ENCODE measurements at places on chromosomes 12 and 14.

DNA sequence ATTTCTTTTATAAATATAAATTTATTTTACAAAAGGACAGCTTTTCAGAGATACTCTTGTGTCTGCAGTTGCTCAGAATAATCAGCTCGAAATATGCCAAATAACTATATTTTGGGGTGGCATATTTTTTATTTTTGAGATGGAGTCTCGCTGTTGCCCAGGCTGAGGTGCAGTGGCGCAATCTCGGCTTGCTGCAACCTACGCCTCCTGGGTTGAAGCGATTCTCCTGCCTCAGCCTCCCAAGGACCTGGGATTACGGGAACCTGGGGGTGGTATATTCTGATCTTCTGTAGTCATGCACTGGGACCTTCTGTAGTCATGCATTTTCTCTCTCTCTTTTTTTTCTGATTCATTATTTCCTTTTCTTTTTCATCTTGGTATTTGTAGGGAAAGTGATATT lies 135.0 kb upstream of the AMIGO2 start:
- DNase-seq, result no peak

DNA sequence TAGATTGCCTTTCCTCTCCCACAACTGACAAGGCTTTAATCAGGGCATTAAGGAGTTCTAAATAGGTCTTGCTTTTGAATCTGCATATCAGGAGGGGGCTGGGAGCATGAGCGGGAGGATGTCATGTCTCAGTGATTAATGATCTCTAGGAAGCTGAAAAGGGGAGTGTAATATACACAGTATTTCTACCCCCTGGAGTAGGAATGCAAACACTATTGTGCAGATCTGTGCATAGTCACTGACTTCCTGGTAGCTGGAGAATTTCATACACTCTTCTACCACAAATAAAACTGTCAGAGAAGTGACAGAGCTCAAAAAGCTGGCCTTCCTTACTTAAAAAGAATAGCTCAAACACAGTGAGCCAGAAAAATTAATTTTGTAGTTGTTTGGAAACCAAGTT lies 65.8 kb downstream of the RIC8B start:
- DNase-seq, result no peak

DNA sequence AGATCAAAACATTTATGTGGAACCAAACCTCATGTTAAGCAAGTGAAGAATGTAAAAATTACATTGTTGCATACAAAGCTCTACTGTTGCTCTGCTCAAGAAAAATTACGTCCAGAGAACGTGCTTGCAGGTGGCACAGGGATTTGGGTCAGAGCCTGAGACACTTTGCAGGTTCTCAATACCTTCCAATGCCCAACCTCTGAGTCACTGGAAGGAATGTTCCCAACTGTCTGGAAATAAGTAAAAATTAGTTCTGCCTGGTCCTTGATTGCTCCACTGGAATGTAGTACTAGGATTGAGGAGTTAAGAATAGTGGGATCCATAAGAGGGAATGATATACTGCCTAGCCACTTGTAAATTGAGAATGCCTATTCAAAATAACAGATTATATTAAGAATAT lies 2.8 kb upstream of the IFNG start:
- DNase-seq, result no peak

DNA sequence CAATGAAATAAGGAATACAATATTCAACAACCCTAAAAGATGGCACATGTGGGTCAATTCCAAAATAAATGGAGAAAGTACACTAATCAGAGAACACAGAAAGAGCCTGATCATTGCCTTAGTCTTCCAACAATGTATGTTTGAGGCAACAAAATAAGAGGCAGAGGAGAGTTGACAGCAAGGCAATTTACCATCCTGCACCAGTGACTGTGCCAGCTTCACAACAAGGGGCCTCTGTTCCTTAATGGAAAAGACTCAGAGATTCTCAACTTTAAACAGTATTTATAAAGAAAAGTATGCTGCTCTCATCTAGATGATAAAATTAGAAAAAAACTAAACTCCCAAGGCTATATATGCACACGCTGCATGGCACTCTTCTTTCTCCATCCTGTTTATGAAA lies 25.9 kb downstream of the EPS8 start:
- DNase-seq, result no peak

DNA sequence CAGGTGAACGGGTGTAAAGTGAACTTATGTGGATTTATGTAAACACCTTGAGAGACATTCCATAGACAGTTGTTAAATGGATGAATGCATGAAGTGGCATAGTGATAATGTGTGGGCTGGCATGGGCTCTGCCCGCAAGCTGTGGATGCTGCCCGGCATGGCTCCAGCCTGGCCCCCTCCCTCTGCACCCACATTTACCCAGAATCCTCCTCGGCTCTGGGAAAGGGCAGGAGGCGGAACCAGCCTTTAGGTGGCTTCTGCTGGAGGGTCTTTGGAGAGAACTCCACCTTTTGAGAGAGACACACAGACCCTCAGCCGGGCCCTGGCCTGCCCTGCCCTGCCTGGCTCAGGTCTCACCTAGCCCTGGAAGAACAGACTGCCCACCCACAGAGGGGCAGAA lies 18.7 kb downstream of the RASAL1 start:
- DNase-seq, result no peak

DNA sequence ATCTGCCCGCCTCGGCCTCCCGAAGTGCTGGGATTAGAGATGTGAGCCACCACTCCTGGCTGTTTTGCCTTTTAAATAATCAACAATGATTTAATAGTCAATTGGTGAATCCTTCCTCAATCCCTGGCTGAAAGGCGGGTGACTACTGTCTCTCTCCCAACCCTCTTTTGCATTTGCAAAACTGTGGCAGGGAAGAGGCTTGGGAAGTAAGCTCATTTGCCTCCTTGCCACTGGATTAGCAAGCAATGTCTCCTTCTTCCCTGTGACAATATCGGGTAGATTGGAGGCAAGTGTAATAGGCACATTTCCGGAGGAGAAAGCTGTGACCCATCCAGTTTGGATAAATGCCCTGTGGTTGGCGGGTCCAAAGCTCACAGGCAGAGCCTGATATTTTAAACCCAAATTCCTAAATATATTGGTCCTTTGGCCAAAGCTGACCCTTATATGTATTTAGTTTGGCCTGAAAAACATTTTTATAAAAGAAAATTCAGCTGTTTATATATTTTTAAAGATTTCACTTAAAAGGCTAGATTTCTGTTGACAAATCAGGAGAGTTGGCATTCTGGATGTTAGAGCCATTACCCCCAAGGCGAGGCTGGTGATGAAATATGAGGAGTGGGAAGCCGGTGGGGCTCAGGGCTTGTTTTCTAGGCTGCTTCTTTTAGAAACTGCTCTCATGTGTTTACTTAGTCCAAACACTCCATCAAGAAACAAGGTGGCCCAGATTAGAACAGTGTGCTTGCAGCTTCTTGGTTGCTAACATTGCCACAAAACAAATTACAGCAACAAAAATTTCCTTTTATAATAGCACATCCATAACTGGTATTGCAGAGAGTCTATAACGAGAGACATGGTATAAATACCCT lies 646.9 kb upstream of the TMEM132C start:
- no peak for DNase-seq

GRCh38 chr12:63989301-63989845 lies 144.9 kb downstream of the SRGAP1 start:
- no peak for DNase-seq

DNA sequence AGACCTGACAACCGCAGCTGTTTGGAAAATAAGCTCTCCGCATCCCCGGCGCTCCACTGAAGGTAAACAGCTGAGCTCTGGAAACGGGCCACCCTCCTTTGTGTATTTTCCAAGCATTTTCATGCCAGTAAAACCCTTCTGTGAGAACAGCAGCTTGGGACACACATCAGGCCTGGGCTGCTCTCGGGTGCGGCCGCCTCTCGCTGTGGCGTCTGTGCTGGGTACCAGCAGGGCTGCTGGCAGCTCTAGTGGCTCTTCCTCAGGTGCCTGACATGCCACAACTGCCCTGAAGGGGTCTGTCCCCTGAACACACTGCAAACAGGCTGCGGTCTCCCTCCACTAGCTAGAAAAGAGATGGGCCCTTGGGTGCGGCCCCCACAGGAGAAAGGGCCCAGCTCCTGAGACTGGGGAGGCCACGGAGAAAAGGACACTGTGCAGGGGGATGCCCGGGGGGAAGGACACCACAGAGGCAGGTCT lies 96.3 kb downstream of the ITPK1 start:
- no peak for DNase-seq

DNA sequence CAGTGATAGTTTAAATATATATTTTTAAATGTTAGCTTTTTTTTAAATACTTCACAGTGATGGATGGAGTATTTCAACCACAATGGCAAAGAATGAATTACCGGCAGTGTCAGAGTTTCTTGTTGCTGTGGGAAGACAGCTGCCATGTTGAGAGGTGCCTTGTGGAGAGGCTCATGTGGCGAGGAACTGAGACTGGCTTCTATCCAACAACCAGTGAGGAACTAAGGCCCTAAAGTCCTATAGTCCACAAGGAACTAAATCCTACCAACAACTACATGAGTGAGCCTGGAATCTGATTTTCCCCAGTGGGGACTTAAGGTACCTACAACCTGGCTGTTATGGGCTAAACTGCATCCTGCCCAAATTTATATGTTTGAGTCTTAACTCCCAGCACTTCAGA lies 220.2 kb upstream of the PLEKHG7 start:
- DNase-seq, result no peak

- DNase-seq, result no peak
These were observed 24.0 kb upstream of the GSG1 start for GRCh38 chr12:13127444-13127843.

DNA sequence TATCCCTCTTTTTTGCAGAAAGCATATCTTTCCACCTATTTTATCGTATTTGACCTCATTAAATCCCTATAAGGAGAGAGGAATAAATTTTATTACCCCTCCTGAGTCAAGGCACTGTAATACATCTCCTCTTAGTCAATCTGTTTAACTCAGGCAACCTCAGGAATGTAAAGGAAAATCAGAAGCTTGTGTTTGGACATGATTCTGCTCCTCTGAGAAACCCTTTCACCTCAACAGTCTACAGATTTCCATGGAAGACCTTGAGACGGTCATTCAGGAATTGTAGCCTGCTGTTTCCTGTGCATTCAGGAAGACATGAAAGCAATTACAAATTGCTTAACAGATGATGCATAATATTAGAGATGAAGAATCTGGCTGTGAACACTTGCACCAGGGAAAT lies 360.8 kb downstream of the PAWR start:
- DNase-seq, result no peak

- DNase-seq, result no peak
These were observed 270.0 kb upstream of the CAND1 start for GRCh38 chr12:66999141-66999540.

GRCh38 chr12:1972260-1972659 lies 32.0 kb downstream of the DCP1B start:
- DNase-seq, result no peak

DNA sequence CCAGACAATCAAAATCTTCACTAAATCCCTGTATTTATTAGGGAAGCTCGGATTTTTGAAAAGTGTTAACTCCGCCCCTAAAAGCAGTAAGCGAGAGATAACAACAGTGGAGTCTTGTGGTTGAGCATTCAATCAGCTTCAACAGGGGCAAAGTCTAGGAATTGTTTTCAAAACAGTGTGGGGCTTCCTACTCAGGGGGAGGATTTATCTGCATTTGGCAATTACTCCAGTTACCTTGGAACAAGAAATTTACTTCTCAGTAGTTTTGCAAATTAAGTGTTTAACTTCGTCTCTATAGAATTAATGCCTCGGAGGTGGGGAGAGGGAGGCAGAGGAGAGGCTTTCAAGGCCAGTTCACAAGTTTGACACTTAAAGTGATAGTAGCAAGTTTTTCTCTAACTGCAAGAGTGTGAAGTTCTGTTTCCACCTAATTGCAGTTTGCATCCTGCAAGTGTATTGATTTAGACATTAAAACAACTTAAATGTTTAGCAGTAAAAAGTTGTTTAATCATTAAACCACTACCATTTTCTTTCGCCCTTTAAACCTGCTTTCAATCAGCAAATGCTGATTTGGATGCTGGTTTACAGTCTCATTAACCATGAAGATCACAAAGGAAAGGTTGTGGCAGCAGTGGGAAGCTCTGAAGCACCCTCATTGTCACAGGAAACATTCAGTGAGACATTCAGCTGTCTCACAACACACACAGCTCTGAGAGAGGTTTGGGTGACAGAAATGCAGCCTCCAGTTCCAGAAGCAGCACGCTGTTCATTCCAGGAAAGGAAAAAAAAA lies 102.0 kb downstream of the HMGA2 start:
- DNase-seq, result no peak

DNA sequence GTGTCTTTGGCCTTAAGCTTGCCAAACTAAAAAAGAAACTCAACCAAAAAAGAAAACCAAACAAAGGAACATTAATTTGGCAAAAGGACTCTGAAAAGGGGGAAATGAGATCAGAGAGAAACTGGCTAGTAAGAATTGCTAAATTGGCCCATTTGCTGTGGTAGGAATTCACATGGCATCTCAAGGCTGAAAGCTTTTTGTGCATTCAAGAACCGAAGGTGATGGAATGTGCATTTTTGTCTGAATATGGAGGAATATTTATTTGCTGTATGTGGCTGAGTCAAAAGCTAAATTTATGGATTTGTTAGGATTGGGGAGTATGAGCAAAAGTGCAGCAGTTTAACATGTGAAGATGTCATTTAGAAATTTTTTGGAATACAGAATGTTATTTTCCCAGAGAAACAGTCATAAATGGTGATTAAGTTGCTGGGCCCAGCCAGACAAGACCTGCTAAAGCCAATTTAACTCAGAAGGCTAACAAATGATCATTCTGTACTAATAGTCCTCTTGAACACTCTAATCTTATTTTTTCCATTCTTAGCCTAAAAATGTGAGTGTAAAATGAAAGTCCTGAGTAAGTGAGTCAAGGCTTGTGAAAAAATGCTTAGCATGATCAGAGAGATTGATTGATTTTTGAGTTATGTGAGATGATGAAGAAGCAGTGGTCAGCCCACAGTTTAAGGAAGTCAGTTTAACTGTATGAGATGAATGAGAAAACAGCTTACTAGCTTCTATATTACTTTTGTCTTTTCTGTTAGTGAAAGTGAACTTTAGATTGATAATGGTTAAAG lies 94.1 kb downstream of the ANO6 start:
- no peak for DNase-seq

GRCh38 chr12:24888813-24889212 lies 60.1 kb downstream of the BCAT1 start:
- DNase-seq, result no peak

DNA sequence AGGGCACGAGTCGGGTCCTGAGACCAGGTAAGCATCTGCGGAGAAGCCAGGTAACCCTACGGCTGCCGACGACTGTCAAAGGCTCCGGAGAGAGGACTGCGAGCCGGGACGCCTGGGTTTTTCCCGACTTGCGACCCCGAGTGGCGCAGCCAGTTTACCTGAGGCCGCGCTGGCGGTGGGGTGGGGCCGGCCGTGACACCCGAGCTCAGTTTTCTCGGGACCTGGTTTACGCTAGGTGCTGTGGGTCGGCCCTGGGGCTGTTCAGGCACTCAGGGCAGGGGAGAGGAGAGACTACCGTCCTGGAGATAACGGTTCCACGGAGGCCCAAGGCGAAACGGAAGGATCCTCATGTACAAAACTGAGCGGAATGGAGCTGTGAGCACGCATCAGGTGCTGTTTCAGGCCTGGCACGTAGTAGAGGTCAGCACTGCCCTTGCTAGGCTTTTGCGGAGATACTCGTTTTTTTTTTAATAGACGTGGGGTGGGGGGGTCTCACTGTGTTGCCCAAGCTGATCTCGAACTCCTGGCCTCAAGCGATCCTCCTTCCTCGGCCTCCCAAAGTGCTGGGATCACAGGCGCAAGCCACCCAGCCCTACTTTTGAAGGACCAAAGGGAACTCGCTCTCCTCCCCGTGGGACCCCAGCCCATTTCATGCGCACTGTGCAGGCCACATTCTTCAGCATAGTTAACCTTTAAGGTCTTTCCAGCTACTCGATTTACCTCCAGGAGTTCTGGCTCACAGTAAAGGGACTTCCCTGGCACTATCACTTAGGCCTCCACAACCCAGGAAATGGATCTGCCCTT lies 471 bp downstream of the MTRFR start:
- DNase-seq, result no peak

Data from CD4-positive, alpha-beta T cell treated with Interleukin-15 for 4 hours (primary cell).